ENCODE measurements at places on chromosomes 5 and 9.

DNA sequence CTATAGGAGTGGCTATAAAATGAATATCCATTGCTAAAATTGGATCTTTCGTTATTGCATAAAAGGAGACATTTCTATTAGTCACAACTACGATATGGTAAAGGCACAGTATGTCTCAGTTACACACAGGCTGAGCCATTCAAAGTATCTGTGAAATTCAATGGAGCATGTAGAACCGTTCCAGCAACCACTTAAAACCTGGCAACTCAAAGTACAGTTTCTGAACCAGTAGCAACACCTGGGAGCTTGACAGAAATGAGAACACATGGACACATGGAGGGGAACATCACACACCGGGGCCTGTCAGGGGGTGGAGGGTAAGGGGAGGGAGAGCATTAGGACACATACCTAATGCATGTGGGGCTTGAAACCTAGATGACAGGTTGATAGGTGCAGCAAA lies 15.4 kb downstream of the POC5 start:
- no peak for DNase-seq

- no peak for DNase-seq
These were observed 289.6 kb downstream of the KIF4B start for GRCh38 chr5:155303120-155303519.

GRCh38 chr5:132237141-132237540 lies 9.5 kb upstream of the P4HA2 start:
- no peak for DNase-seq

GRCh38 chr9:117231012-117231411 lies 183.8 kb downstream of the ASTN2 start:
- DNase-seq, result no peak

- no peak for DNase-seq
These were observed 200.8 kb upstream of the ST8SIA4 start for GRCh38 chr5:101103874-101104273.

GRCh38 chr9:131635285-131635684 lies 90.0 kb downstream of the PRRT1B start:
- DNase-seq, result peak; percentile 64
